Fibroblast of upper back skin (primary cell): ENCODE measurements at places on chromosomes 4 and X.

DNA sequence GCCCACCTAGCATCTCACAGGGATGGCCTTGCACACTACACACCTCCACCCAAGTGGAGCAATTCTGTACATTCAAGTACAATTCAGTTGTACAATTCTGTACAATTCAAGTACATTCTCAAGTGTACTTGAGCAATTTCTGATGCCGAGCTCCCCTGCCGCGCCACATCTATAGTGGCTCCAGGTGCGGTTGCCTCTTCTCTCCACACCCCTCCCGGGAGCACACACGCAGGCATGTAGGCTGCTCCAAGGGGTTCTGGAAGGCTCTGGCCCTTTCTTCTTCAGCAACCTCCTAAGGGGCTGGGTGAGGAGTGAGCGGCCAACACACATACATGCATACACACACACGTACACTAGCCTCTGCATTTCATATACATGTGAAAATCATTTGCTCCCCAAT, 18.9 kb upstream of the DUSP9 start:
- DNase-seq: no peak

DNA sequence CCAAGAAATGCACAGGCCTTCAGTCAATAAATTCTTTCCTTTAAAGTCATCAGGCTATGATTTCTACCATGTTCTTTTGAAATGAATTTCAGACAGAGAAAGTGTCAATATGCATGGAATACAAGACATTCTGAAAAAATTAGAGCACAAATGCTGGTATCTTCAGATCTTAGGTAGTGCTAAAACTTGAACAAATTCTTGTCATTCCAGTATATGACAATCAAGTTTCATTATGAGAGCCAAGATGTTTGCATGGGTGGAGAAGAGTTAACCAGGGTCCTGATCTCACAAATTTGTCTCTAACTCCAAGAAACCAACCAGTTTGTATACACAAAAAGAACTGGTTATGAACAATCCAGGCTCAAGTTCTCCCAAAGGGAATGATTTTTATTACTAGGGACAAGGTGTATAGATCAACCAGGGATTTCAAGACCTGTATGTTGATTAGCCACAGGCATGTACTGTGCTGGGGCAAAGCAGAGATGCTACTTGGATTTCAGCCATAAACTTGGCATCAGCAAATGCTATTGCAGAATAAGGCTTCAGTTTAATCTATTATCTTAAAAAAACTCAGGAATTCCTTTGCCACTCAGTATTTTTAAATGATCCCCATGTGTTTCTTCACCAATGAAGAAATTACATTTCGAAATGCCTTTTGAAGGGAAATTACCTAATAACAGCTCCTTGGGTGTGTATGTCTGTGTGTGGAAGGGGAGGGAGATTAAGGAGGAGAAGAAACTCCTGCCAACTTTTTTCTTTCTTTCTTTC, 69.7 kb downstream of the FANCB start:
- peak; percentile 19 for DNase-seq

GRCh38 chr4:1060621-1061020, 49.2 kb downstream of the FGFRL1 start:
- DNase-seq: no peak

GRCh38 chr4:150402871-150403272, 179.1 kb upstream of the MAB21L2 start:
- no peak for DNase-seq

GRCh38 chr4:74499986-74500781, 55.2 kb downstream of the AREG start:
- peak; percentile 47 for DNase-seq

- peak; percentile 55 for DNase-seq
These were observed 19.4 kb downstream of the AWAT2 start for GRCh38 chrX:70030301-70030767.

- no peak for DNase-seq
These were observed 50.4 kb upstream of the SLC25A4 start for GRCh38 chr4:185092535-185093197.

GRCh38 chrX:43643662-43644061, 12.4 kb upstream of the MAOA start:
- no peak for DNase-seq

GRCh38 chr4:176439611-176440010, 119.8 kb downstream of the SPCS3 start:
- no peak for DNase-seq

DNA sequence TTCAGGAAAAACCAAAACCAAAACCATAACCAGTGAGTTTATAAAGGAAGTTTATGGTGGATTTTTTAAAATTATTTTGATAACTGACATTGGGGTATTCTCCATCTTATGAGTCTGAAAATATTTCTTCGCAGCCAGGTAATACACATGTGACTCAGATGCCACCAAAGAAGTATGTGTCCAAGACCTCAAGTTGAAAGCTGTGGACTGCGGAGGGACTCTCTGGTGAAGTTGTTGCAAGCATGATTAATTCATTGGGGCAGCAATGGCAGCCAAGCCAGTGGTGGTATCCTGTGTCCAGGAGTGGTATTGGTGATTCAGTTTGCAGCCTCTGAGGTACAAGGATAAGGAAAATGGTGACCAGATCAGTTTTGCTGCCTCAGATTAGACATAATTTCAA, 14.0 kb upstream of the ADH5 start:
- no peak for DNase-seq
